Activated CD4-positive, alpha-beta T cell treated with anti-CD3 and anti-CD28 coated beads, Interleukin-2, amount 50 U/mL, for 4 hours (primary cell): ENCODE measurements at places on chromosomes 4 and X.

DNA sequence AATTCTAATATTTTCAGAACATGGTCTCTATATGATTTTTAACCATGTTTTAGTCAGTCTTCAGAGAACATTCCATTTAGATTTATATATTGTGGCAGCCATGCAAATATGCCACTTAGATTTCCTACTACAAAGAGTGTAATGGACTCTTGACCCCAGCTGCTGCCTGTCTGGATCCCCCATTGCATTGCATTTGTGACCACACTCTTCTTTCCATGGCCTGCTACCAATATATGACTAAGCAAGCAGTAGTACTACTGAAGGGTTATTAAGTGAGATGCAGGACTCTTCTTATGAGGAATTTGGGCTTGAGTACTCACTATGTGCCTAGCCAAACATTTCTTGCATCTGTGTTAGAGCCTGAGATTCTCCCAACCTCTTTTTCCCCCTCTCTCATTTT, 306.8 kb downstream of the PDHA2 start:
- no peak for DNase-seq

- DNase-seq, result no peak
Measured at GRCh38 chr4:102599455-102599854, 98.3 kb downstream of the NFKB1 start.

- DNase-seq, result no peak
Measured at GRCh38 chr4:112343330-112344080, 46.3 kb downstream of the ALPK1 start.

DNA sequence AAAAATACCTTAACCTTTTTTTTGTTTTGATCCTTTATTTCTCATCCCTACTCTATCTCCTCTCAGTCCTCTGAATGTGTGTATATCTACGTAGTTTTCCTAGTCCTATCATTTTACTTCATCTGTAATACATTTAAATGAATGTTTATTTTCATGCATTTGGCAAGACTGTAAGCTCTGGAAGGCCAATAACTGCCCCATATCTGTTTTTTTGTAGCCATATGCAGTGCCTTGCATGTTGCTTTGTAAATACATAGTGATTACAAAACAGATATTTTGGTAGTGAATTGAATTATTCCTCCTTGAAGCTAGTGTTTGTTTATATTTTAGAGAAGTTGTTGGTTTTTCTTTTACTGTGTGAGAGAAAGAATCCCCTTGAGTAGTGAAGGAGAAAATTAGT, 450.2 kb downstream of the PCDH18 start:
- no peak for DNase-seq

DNA sequence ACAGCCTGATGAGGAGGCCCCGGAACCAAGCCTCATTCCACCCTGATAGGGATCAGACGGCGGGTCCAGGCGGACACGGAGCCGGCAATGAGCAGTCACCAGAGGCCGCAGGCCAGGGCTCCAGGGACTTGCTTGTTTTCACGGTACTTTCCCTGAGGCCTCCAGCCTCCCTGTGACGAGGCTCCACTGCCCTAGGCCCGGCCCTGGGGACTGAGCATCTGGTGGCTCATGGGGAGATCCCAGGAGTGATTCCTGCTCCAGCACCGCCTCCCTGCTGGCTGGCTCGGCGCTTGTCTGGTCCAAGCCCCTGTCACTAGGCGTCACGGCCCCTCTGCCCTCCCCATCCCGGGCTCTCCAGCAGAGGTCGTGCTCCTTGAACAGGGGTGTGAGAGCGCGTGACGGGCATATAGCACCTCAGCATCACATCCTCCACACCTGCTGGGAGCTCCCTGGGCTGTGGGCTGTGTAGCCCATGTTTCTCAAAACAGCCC, 14.1 kb downstream of the HTRA3 start:
- DNase-seq, result no peak

GRCh38 chr4:112739442-112739841, 102.5 kb downstream of the LARP7 start:
- no peak for DNase-seq

DNA sequence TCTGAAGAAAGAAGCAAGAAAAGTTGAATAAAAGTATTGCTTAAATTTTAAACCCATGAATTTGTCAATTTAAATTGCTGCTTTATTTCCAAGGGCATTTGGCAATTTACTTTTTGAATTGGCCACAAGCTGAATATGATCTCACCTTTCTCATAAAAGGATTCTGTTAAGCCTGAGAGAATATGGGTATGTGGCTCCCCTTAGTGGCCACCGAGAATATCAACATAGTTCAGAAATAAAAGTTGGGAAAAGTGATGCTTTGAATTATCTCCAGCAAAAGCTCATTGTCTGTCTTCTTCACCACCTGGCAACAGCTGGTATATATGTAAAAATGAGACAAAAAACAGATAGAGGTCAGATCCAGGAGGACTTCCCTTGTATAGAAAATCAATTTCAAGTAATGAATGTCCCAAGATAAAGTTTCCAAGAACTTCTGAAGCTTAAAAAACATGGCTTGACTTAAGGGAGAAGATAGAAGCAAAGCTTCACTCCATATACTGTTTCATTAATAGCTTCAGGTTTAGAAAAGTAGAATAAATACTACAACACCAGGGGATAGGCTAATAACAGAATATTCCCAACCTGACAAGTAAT, 290.7 kb upstream of the FAM241A start:
- DNase-seq, result no peak

GRCh38 chr4:34731070-34731469, 1513.2 kb downstream of the ARAP2 start:
- DNase-seq, result no peak

DNA sequence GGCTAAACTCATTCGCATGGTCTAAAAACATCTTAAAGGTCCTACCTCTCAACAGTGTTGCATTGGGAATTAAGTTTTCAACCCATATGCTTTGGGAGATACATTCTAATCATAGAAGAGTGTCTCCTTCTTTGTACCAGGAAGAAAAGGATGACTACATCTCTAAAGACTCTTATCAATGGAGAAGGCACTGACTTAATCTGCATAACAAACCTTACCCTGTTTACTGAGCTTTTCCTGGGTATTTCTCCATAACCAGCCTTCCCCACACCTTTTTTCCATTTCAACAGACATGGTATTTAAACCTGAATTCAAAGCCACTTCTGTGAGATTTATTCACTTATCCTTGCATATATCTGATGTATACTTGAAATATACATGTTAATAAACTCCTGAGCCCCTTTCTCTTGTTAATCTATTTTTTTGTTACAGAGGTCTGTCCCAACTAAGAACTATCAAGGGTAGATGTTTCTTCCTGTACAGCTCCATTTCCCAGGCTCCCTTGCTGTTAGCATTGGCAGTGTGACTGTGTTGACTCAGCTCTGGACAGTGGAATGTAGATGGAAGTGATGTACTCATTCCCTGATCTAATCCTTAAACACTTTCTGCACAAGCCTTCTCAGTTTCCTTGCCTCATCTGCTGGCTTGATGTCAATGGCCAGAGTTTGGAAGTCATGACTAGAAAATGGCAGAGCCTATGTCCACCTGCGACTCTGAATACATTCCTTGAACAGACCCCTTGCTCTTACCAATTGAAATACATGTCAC, 148.9 kb upstream of the CPEB2 start:
- DNase-seq, result no peak

DNA sequence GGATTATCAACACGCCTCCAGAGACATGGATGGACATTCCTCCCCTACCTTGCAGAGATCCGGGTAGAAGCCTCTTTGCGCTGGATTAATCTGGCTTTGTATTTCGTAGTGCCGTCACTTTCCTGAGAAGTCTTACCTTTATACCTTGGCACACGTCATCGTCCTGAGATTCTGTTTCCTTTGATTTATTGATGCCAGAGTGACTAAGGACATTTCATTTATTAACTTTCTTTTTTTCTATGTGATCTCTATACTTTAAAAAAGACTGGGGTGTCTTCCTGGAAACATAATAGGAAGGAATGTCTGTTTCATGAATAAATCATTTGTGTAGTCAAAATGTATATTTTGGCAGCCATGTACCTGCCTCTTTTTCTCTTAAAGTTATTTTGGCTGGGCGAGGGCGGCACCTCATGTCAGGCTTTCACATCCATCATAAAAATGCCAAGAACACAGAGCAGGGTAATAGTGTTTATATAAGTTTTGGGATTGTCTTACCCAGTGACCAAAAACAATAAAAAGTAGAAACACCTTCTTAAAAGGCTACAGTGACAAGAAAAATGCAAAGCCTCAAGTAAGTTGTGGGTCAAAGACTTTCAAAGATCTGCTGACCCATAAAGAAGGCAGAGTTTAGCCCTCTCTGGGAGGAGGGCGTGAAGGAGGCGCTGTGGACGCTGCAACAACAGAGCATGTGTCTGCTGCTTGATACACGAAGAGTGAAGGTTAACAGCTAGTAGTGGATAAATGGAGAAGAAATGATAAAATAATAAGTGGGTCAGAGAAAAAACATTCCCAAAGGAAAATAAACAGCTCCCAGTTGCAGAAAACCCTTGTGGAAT, 124.4 kb downstream of the SHROOM3 start:
- no peak for DNase-seq

- no peak for DNase-seq
Measured at GRCh38 chr4:183195534-183195933, 96.5 kb downstream of the WWC2 start.

DNA sequence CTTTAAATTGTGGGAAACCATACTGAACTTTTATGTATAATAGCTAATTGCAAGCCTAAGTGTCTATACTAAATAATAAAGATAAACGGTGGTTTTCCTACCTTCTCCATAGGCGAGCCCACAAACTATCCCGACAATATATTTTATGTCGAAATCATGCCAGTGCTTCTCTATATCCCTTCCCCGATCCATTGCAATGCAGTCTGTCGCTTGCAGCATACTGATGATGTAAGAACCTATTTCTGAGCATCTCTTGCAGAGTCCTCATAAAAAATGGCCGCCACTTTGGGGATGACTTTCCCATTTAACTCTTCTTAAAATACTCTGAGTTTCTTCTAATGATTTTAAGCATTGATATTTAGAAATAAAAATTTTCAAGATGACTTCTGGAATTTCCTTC, 58.1 kb upstream of the TLR3 start:
- DNase-seq, result no peak

- DNase-seq, result no peak
Measured at GRCh38 chr4:132866616-132867015, 282.5 kb upstream of the PCDH10 start.

DNA sequence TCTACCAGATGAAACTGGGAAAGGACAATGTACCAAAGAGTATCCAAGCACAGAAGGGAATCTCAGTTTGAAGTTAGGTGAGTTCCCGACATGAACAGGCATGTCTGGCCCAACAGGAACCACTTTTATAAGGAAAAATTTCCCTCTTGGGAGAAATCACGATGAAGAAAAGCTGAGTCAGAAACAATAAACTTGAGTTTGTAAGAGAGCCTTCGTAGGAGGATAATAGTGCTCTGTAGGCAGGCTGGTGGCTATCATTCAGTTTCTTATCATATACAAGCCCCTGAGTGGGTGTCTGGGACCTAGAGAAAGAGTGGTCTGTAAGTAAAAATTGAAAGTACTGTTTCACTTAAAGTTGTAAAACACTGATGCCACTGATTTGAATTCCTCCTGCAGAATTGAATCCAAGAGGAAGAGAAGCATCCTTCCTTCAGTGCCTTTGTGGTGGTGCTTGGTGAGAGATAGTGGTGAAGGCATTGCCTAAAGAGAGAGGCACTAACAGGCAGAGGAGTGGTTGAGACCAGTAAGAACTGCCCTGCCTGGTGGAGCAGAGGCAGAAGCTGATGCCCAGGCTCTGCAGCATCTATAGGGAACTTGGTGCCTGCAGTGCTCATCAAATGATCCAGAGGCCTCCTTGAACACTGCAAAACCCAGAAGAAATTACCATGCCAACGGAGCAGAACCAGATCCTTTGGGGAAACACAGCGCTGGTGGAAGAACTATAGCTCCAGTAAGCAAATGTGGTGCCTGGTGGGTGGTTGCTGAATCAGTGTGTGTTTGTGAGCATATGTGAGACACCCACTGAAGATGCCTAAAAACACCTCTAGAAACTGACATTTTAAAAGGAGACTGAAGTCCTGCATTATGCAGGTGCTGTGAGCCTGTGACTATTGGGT, 31.7 kb upstream of the METAP1 start:
- DNase-seq, result no peak

DNA sequence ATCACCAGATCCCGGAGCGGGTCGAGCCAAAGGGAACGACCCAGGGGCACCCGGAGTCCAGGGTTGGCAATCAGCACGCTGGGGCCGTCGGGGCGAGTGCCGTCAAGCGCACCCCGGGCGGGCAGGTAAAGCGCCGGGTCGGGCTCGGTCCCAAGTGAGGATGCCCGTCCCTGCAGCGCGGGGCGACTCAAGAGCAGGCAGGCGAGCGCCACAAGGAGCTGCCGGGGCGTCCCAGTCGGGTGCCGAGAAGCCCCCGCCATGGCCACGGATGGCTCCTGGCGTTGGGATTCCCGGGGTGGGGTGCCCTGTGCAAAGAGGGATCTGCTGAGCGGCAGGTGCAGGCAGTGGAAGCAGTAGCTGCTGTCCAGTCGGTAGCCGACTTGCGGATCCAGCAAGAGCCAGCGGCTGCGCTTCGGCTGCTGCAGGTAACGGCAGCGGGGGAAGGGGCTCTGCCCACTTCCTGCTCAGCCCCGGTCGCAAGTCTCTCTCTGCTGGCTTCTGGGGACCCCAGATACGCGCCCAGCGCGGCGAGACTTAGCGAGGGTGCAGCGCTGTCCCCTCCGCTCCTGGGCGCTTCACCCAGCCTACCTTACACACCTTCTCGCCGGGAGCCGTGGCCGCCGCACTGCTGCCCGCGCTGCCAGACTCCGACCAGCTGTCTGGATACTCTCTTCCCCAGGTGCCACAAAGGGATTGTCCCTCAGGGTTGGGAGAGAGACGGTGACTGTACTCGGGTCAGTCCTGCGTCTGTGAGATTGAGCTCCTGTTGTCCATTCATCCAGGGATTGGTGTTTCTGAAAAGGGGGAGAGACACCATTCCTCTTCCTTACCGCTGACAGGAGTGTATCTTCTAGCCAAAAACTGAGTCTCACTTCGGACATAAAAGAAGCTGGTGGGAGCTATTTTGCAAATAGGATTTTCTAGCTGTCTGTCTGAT, at the start of gene FREM3:
Gene FREM3 (minus strand): TSS at position 260 of the 937 bp plus-strand sequence. CDS start 0 bp downstream, at position 260.
- DNase-seq, result no peak

GRCh38 chr4:151458148-151458547, 49.2 kb downstream of the FHIP1A start:
- no peak for DNase-seq

DNA sequence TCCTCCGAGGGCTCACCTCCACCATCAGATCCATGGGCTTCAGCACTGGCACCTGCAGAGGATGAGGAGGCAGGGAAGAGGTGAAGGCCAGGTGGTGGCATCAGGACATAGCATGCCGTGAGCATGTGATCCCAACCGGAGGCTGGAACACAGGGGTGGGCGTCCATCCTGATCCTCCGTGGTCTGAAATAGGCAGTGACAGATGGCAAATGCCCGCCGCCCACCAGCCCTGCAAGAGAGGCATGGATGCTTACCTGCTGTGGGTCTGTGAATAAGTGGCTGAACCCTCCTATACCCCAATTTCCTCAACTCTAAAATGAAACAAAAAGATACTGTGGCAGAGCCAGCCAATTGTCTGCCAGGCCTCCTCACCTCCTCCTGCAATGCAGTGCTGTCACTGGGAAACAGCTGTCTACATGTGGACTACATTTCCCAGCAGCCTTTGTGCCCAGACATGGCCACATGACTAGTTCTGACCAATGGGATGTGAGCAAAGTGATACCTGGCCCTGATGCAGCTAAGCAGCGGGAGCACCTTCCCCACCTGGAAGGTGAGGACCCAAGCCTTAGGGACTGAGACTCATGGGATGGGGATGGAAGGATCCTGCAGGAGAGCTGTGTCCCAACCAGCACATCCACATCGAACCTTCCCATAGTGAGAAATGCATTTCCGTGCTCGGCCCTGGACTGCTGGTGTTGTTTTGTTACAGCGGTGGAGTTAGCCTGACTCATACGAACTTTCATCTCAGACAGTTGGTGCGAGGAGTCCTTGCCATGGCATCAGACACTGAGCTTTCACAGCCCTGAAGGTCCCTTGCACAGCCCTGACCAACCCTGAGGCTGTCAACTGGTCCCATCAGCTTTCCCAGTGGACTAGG, 99.5 kb downstream of the PPP2R2C start:
- DNase-seq, result no peak
